Erythroblast (primary cell): ENCODE measurements at places on chromosomes 1 and 21.

GRCh38 chr1:150507912-150508864 is at the start of gene ECM1:
TSS of gene ECM1 (plus strand) at chr1:150508109. CDS start at chr1:150508210, 101 bp downstream.
- DNase-seq, result no peak

GRCh38 chr1:116510361-116510760 is 60.5 kb downstream of the CD58 start:
- DNase-seq, result peak; percentile 36

DNA sequence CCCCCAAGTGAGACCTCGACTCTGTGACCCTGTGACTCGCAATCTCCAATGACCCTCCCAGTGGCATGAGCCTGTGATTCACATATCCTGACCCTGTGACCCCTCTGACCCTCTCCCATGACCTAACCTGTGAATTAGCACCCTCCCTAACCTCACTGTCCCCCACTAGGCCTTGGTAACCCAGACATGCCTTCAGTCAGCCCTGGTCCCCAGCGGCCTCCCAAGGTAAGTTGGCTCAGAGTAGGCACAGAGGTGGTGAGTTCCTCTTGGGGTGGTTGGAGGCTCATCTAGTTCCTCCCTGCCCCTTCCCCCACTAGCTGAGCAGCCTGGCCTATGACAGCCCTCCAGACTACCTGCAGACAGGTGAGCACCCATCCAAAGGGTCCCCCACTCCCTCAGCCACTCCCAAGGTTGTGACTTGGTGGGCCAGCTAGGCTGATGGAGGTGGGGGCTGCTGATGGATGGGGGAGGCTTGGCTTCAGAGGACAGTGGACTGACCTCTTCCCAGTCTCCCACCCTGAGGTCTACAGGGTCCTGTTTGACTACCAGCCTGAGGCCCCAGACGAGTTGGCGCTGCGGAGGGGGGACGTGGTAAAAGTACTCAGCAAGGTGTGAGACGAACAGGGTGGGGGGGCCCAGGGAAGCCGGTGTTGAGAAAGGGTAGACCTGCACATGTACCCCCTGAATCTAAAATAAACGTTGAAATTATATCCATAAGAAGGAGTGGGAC is 1.6 kb downstream of the SH3D21 start:
- no peak for DNase-seq

- DNase-seq, result no peak
Observed at GRCh38 chr21:39805983-39806382, 61.0 kb downstream of the IGSF5 start.

DNA sequence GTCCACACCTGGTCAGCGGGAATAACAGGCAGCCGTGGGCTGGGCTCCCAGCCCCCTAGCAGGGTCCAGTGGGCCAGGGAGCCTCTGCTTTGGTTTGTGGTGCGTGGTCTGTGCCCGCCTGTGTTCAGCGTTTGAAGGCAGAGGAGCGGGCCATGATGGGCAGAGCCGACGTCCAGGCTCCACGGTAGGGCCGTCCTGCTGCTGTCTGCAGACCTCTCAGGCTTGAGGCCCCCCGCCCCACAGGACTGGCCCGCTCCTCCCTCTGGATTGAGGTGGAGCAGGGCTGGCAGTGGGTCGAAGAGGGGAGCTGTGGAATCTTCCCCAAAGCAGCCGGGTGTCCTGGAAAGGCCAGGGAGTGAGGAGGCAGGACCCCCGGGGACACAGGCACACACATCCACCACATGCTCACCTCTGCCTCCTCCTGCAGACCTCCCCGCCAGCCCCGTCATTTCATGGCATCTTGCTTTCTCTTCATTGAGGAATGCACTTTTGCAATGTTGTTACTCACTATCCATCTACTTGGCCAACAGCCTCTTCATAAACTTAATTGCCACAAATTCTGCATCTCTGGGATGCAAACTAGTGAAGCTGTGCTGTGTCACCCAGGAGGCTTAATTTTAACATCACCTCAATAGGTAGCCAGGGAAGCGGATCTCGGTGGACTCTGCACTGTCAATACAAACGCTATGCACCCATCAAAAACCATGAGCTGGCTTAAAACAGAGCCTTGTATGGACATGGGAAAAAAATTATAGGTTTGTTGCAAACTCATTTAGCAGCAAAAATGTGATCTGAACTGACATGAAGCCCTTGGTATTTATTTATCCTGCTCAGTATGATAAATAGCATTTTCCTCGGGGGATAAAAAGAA is 85.9 kb downstream of the PDE9A start:
- DNase-seq, result no peak

- no peak for DNase-seq
Observed at GRCh38 chr21:33313183-33313582, 11.6 kb upstream of the IFNAR1 start.

DNA sequence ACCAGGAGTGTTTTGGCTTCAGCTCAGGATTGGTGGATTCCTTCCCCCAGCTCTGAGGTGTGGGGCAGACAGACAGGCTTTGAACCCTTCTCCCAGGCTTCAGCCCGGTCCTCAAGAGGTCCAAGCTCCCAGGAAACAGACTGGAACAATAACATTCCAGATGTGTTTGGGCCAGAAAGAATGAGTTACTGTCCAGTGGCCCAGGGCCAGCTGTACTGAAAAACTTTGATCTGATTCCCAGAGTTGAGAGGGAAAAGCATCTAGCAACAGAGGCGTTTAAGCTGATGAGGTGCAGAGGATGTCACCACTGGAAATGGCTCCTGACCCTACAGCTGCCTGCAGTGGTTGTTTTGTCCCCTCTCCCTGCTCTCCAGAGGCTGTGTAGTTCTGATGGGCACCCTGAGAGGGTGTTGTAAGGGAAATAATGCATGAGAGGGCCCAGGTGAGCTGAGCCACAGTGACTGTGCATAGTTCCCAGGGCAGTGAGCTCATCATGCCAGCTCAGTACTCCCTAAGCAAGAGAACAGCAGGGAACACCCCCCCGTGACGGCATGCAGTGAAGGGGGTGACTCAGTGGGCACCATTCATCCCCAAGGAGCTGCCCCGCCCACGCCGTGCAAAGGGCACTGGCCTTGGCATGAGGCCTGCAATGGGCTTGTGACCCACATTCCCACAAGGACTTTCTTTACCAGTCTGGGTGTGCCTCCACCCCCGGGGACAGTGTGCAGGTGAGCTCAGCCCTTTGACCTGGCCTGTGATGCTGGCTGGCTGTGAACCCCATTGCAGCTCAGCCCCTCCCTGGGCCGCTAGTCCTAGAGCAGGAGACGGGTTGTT is 13.8 kb upstream of the SFN start:
- DNase-seq, result no peak

DNA sequence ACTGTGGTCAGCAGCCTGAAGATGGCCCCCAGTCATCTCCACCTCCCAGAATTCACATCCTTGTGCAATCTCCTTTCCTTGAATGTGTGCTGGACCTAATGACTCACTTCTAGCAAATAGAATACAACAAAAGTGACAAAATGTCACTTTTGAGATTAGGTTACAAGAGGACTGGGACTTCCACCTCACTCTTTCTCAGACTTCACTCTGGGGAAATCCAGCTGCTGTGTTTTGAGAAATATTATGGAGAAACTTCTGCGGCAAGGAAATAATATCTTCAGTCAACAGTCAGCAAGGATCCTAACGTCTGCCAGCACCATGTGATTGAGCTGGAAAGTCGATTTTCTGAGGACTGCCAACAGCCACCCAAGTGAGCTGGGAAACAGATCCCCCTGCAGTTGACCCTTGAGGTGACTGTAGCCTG is 70.5 kb upstream of the GADD45A start:
- DNase-seq, result no peak

DNA sequence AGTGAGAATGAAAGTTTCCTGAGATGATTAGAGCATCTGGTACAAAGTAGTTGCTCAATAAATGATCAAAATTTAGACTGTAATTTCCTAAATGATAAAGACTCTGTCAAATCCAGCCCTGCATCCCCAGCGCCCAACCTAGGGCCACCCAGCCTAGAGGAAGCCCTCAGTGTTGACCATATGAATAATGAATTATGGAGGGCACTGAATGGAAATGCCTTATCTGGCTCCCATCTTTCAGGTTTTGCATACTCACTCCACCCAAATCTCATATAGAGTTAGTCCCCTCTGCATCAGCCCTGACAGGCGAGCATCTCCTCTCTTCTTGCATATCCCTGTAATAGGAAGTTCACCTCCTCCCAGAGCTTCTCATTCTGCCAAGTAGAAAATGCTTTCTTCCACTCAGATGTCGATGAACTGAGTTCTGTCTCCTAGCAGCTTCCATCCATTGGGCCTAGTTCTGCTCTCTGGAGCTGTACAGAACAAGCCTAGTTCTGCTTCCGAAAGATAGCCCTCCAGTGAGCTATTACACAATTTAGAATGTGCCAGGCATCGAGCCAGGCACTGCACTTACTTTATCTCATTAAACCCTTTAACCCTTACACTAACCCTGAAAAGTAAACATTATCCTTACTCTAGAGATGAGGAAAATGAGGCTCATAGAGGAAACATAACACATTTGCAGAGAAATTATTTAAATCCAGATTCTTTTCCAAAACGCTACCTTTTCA is 20.9 kb downstream of the COA7 start:
- peak; percentile 32 for DNase-seq

GRCh38 chr1:175525222-175525621 is 218.2 kb downstream of the TNR start:
- no peak for DNase-seq
